ENCODE measurements at places on chromosomes 6 and 20. TPM values are rescaled to one million over a fixed set of nuclear protein-coding genes. Genes with fewer than 3 reads are reported as not detected.
A peak's percentile ranks its signal among the peaks of the same experiment; 100 is the strongest.

- DNase-seq: no peak
These were observed 9.0 kb downstream of the CNR1 start for GRCh38 chr6:88157106-88157505.

The TFAP2C gene
- not detected for total RNA-seq

DNA sequence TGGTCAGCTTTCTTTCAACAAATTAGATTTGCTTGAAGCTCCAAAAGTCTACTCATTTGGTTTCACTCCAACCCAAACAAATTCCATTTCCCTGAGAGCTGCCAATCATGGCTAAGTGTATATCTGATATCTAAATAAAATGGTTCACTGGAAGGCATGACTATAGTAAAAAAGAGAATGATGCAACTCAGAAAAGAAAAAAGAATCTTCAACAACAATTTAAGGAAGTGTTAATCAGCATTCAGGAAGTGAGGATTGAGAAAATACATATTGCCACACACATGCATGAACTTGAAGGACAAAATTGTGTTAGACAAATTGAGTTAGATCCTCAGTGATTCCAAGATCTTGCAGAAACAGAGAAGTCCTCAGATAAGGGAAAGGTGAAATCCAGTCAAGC lies 972.9 kb upstream of the FLRT3 start:
- DNase-seq: no peak

DNA sequence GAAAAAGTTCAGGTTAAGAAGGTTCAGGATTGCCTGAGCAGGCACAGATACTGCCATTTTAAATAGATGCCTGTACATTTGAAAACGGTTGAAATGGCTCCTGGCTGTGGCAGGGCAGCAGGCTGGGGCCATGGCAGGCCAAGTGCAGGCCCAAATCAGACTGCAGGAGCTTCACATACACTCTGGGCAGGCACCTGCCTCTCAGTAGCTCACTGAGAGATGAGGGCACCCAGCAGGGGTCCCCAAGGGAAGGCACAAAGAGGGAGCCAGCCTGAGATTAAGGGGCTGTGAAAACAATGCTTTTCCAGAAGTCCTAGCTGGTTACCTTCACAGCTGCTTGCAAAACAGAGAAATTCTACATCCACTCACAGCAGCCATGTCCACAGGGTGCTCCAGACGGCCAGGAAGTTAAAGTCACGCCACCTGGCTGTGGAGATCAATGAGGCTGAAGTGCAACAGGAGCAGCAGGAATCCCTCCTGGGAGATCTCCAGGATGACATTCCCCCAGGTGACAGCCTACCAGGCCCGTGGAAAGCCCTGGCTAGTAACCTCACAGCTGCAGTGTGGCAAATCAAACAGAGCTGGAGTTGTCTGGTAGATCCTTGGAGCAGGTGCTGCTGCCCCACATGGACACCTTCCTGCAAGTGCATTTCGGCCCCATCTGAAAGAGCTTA lies 6.2 kb upstream of the RAET1E start:
- DNase-seq: no peak

DNA sequence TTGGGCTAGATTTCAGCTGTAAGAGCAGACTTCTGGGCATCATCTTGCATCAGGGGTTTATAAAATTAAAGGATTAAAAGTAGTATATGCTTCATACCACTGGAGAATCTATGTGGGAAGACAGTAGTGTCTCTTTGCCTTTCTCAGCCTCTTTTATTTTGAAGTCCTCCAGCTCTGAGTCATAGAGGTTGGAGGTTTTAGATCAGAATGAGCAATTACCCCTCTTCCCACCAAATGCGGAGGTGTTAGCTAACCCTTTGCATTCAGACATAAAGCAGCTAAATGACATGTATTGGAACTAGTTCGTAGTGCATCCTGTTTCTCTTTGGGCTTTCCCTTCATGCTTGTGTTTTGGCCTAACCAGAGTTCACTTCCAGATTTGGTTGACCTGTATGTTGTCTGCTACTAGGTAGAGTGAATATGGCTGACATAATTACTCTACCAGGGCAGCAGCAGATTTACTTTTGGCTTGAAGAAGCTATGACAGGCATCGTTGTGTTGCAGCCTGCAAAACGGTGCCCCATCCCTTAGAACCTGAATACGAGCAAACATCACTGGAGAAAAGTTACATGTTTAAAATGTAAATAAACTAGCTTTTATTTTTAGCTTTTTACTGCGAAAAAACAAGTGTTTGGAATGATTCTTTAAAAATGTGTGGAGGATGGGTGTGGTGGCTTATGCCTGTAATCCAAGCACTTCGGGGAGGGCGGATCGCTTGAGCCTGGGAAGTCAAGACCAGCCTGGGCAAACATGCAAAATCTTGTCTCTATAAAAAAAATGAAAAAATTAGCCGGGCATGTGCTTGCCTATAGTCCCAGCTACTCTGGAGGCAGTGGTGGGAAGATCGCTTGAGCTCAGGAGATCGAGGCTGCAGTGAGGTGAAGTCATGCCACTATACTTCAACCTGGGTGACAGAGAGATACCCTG lies 82.2 kb downstream of the MYO6 start:
- no peak for DNase-seq

The TCP11 gene
- not detected for total RNA-seq

The BMP7 gene
- not detected for total RNA-seq

The SLC44A4 gene
- total RNA-seq: 0.13 TPM

DNA sequence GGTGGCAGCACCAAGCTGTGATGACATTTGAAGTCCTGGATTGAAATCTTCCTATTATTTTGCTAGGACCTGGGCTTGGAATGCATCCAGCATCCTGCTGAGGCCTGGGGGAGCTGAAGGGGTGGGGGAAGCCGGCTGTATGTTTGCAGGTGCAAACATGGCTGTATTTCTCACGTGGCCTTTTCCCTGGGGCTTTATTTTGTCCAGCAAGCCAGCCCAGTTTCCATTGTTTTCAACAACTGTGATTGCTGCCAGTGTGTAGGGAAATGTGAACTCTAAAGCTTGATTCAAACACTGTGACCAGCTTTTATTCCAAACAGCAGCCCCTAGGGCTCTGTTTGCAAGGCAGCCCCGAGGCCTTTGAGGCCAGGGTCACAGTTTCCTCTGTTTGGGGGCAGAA lies 683.0 kb downstream of the DHX35 start:
- DNase-seq: no peak

DNA sequence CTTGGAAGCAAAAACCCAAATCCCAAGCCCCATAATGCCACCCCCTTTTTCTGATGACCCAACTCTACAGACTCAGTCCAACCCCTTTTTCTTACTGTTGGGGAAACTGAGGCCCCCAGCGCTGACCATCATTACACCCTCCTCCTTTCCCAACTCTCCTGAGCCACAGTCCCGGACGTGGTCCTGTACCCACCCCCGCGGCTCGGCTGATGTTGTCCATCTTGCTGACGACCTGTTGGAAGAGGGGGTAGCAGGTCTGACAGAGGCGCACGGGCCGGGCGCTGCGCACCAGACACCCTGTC lies 533 bp downstream of the OSTM1 start:
- no peak for DNase-seq

GRCh38 chr6:89290401-89291155 lies 24.5 kb downstream of the GABRR2 start:
- DNase-seq: no peak

DNA sequence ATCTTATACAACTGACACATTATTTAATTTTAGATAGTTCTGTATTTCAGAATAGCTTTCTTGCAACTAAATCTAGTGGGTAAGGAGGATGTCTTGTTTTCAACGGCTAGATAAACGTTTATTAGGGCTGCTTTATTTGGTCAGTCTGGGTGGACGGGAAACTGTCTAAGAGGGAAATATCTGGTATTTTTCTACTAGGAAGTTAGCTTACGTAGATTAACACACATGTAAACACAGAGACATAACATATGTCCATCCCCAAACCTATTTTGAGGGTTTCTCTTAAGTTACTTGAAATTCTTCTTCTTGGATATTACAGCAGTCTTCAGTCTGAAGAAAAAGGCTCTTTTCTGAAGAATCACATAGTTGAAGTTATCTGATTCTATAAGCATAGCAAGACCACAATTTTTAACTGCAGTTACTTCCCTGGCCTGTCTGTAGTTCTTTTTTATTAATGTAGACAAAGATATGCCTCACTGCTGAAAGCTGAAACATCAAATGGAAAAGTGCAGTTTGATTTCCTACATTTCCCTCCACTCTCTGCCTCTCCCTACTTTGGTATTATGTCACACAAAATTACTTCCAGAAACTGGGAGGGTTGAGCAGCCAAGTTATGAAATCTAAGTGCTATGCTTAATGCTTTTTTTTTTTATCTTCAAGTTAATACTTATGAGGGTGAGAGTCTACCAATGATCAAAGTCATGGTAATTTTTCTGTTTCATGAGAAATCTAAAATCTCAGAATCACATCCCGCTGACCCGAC lies 37.4 kb downstream of the PLAGL1 start:
- DNase-seq: no peak

GRCh38 chr20:21968486-21968885 lies 263.0 kb downstream of the PAX1 start:
- no peak for DNase-seq

DNA sequence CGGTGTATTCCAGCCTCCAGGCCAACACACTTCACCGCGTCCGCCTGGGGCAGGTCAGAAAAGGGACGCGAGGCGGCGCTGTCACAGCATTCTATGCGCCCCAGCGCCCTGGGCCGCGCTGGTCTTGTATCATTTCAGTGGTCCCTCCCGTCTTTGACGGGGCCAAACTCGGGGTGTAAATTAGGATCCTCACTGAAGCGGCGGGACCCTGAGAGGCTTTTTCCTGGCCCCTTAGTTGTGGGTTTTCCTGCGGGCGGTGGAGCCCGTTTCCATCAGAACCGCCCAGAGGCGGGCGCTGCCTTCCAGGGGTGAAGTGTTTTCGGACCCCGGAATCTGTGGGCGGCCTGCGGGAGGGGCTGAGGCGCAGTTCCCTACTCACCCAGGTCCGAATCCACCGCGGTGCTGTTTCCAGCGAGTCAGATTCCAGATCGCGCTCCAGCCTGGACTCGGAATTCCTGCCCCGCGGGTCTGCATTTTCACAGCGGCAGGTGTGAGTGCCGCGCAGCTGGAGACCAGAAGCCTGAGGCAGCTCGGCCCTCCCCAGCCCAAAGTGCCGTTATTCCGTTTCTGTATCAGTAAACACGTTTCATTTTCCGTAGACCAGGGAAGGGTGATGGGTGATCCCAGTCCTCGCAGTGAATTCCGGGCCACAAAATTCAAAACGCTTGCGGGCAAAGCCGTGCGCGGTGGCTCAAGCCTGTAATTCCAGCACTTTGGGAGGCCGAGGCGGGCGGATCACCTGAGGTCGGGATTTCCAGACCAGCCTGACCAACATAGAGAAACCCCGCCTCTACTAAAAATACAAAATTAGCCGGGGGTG lies 3.9 kb upstream of the MICB start:
- peak; percentile 72 for DNase-seq

DNA sequence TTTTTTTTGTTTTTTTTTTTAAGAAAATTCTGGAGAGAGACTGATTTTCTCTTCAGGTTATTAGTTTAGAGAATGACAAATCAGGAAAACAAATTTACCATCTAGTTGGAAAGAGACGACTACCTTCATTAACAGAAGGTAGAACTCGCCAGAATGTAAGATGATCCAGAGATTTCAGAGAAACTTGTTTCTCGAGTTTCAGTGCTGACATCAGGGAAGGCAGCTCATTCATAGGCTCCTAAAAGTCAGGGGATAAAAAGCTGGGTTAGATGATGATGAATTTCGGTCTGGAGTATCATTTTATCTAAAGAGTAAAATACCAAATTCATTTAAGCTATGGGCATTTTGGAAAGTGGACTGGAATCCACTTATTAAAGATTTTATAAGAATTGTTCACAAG lies 27.9 kb downstream of the ZNF334 start:
- no peak for DNase-seq

DNA sequence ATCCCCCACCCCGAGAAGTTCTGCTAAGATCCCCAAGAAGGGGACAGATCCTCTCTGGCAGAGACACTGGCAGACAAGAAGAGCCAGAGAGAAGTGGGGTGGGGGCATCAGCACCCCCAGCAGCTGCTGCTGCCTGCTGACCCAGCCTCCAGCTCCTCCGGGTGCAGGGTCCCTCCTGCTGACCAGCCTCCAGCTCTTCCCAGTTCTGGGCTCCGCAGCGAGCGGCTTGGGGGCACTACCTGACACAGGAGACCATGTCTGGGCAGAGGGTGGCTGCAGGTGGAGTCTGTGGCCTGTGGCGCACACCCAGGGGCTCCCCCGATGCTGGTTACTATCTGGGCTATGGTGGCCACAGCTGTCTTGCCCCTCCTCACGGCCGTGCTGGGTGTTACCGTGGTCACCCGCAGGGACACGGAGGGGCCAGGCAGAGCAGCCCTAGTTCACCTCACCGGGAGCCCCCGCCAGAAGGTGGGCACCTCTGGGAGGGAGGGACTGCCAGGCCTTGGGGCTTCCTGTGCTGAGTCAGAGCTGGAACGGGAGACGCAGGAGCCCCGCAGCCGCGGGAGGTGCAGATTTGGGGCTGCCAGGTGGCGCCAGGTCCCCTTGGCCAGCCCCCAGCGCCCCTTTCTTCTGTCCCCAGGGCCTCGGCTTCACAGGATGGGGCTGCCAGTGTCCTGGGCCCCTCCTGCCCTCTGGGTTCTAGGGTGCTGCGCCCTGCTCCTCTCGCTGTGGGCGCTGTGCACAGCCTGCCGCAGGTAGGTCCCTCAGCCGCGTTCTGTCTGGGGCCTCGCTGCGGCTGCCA lies 630 bp downstream of the LIME1 start:
- no peak for DNase-seq

GRCh38 chr6:111864138-111865048 lies 8.9 kb downstream of the FYN start:
- DNase-seq: no peak

DNA sequence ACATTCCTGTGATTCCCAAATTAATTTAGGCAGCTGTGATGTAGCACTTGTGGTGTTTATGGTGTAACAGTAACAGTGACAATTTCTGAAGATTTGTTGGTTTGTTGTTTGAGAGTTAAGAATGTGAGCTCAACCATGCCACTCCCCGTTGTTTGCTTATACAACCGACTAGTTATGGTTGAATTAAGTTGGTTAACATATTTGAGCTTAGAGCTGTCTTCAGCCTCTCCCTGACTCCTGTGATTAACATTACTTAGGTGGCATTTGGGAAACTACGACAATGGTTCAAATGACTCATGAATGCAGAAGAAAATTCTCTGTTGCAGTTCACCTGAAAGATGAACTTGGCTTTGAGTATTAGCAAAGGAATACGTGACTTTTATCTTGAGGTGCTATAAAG lies 35.9 kb upstream of the PRL start:
- no peak for DNase-seq

The ZNF311 gene
- total RNA-seq: 0.30 TPM

DNA sequence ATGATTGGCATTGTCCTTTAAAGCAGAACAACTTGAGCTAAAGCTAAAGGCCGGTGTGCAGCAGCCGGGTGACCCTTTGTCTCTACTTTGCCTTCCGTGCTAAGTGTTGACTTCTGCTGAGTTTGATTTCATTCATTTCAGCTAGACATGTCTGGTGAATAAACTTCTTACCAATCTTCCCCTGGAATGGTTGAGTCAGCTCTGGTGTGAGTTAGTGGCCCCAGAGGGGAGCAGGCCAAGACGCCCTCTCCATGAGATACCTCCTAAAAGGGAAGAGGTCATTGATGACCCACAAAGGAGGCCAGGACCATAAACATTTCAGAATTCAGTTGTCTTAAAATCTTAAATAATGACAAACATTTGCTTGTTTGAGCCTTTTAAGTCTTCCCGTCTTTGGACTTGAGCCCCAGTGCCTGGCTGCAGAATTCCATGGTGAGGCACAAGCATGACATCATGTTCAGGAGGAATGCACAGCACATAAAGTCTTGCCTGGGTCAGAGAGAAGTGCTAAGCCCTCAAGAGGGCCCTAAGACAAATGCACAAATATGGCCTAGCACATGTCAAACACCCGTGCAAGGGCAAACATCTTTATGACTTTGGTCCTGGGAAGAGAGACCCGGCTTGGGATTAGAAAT lies 96.3 kb upstream of the NEDD9 start:
- no peak for DNase-seq

Measured in T-cell (primary cell).